ENCODE measurements at places on chromosomes 5 and 9.

GRCh38 chr9:341634-342421, 127.2 kb downstream of the DOCK8 start:
- ATAC-seq, result no peak

DNA sequence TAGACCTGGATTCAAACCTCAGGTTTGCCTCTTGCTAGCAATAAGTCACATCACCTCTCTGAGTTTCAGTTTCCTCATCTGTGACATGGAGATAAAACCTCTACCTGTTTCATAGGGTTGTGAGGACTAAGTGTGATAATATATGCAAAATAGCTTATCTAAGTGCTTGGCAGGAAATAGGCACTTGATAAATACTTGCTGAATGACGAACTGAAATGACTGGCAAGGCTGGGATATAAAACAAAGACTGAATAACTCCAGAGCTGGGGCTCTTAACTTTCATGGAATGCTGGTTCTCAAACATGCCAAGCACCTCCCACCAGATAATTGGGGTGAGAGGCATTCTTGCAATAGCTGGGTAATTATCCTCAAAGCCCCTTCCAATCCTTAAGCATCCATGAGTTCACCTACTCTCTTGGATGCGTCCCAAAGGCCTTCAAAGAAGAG, 87.6 kb downstream of the ADRB2 start:
- ATAC-seq, result no peak

GRCh38 chr5:15510092-15510491, 10.1 kb downstream of the FBXL7 start:
- peak; percentile 53 for ATAC-seq

- ATAC-seq, result no peak
Observed at GRCh38 chr5:175894271-175894670, 22.9 kb downstream of the CPLX2 start.

- ATAC-seq, result no peak
Observed at GRCh38 chr5:140073296-140073695, 30.2 kb upstream of the NRG2 start.
